Stimulated activated effector memory CD8-positive, alpha-beta T cell treated with anti-CD3 and anti-CD28 coated beads, Interleukin-12 subunit alpha, Interleukin-12 subunit beta, amount 100 ng/mL, for 72 hours (primary cell): ENCODE measurements at places on chromosomes 16 and 17.

DNA sequence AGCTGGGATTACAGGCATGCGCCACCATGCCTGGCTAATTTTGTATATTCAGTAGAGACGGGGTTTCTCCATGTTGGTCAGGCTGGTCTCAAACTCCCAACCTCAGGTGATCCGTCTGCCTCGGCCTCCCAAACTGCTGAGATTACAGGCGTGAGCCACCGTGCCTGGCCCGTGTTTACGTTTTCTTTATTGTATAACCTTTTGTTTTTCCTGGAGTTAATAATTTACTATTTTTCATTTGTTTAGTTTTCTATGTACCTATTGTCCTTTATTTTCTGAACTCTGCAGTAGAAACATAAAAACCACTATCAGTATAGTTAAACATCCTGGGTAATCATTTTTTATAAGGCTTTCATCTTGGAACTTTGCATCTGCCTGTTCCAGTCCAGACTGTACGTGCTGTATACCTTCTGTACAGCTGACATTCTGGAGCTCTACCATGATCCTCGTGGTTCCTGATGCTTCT is 73.6 kb downstream of the PPM1E start:
- DNase-seq = no peak

DNA sequence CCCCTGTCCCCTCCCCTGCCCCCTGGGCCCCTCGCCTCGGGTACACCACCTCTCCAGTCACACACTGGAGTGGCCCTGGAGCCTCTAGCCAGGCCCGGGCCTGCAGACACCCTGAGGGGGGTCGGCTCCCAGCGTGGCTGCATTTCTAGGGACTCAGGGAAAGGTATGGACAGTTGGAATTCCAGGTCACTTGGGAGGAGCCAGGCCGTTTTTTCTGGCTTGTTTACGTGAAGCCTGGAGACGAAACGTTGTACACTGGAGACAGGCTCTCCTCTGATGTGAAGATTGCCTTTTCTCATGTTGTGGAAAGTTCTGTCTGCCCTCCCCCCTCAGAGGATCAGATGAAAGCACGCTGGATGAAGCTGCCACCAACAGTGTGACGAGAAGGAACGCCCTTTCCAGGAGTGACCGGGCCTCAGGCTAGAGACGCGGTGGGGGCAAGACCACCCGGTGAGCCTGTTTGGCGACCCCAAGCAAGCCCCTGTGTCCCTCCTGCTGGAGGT is 4.0 kb upstream of the PPP1R27 start:
- DNase-seq = no peak

GRCh38 chr17:78852709-78853121 is 12.1 kb upstream of the USP36 start:
- DNase-seq = no peak

DNA sequence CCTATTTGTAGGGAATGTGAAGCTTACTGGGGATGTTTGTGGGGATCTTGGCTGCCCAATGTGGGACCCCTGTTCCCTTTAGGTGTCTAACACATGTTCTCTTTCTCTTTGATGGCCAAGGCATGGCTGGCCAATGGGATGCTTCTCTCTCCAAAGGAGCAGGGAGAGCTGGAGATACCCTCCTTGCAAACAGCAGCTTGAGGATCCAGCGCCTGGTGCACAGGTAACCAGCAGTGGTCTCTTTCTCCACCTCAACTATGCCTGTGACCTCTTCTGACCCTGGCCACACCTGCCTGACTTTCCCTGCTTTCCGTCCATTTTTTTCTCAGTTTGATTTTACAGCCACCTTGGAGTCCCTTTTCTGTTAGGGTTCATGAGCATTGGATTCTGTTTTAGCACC is 16.8 kb upstream of the NKD1 start:
- DNase-seq = no peak
